ENCODE measurements at places on chromosomes 1 and 21. TPM values are rescaled to one million over a fixed set of nuclear protein-coding genes. Genes with fewer than 3 reads are reported as not detected.

DNA sequence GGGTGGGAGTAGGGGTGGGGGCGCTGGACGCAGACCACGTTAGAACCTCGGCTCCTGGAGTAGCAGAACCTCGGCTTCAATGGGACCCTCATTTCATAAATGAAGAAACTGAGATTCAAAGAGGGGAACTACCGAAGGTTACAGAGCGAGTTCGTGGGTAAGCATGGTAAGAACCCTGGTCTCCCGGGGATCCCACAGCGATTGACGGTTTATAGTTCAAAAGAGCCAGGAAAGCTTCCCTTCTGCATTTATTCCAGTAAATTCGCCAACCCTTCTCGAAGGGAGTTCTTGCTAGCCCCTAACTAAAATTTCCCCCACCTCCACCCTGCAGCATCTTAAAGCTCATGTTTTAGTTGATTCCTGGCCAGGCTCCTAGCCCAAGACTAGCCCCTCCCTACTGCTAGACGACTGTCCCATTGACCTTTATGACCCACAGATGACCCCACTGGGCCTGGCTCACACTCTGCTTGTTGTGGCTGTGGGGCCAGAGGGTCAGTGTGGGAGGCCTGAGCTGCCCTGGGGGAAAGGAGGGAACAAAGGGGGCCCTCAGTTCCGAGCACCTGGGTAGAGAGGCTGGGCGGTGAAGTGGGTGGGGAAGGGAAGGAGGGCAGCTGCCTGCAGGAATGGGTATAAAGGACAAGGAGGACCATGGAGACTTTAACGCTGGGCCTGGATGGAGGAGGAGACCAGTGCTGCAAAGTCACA, 558 bp upstream of the KIF21B start:
- no peak for DNase-seq

- DNase-seq: no peak
Measured at GRCh38 chr1:30478799-30479563, 244.4 kb downstream of the MATN1 start.

- DNase-seq: no peak
Measured at GRCh38 chr1:99636647-99637175, 9.2 kb upstream of the PALMD start.

The ADGRL4 gene
- total RNA-seq: 5.3 TPM

The LIN28A gene
- total RNA-seq: 1.3 TPM

DNA sequence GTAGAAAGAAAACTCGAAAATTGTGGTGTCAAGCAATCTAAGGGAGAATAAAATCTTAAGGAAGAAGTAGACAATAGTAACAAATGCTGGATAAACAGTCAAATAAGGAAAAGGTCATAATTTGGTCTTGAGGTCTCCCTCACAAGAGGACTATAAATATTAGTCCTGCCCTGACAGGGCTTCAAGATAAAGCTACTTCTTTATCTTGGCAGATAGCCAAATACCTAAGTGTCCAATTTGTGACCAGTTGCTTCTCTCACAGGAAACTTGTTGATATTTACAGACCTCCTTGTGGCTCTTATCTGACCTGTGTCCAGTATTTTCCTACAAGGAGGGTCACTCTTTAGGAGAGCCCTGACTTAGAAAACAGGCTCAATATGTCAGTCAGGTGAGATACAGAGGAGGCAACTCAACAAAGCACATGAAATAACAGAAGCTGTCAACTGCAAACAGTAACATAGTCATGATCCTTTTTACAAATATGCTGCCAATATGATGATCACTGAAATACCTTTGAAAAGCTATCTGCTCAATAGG, 88.8 kb downstream of the TNNI3K start:
- DNase-seq: no peak

The VPS13D gene
- 59.3 TPM for total RNA-seq

The UBL4B gene
- not detected for total RNA-seq
